Epithelial cell of prostate (primary cell): ENCODE measurements at places on chromosomes 12 and 14.

GRCh38 chr12:25866586-25867378 is 91.7 kb upstream of the RASSF8 start:
- DNase-seq, result no peak

GRCh38 chr14:33879684-33880286 is 71.1 kb downstream of the EGLN3 start:
- DNase-seq, result no peak

DNA sequence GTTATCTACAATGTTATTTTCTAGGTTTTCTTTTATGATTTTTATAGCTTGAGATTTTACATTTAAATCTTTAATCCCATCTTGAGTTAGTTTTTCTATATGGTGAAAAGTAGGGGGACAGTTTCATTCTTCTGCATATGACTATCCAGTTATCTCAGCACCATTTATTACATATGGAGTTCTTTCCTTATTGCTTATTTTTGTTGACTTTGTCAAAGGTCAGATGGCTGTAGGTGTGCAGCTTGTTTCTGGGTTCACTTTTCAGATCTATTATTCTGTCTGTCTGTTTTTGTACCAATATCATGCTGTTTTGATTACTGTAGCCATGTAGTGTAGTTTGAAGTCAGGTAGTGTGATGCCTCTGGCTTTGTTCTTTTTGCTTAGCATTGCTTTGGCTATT is 477.3 kb downstream of the TMEM117 start:
- DNase-seq, result no peak

- no peak for DNase-seq
Observed at GRCh38 chr14:65296876-65297275, 115.7 kb upstream of the FUT8 start.

GRCh38 chr12:62776997-62777396 is 158.0 kb downstream of the PPM1H start:
- DNase-seq, result no peak

GRCh38 chr14:51462182-51462581 is 189.5 kb upstream of the FRMD6 start:
- DNase-seq, result peak; percentile 81

DNA sequence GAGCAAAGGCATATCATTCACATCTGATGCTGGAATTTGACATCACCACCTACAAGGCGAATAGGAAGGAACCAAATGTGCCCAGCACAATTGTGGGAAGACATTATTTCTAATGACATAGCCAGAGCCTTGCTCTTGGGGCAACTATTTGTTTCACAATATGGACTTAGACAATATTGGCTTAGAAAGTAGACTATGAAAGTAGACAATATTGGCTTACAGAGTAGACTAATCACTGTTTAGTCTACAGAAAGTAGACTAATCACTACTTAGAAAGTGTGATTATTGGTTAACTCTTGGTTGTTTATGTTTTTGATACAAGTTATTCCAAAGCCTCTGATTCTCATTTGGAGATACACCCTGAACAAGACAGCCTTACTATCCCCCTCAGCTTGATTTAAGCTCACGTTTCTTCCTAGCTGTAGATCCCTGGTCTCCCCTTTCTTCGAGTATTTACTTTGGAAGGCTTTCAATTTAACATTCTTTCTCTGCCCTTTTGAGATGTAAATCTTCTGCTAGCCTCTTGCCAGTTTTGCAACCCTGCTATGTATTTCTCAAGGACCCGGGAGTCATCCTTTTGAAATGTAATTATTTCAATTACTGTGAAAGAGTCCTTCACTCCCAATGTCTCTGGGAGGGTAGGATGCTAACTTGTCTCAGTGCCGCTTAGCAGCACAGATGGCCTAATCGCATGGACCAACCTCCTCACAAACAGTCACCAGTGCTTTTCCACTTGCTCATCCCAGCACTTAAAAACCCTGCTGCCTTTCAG is 843.2 kb downstream of the GALC start:
- no peak for DNase-seq

DNA sequence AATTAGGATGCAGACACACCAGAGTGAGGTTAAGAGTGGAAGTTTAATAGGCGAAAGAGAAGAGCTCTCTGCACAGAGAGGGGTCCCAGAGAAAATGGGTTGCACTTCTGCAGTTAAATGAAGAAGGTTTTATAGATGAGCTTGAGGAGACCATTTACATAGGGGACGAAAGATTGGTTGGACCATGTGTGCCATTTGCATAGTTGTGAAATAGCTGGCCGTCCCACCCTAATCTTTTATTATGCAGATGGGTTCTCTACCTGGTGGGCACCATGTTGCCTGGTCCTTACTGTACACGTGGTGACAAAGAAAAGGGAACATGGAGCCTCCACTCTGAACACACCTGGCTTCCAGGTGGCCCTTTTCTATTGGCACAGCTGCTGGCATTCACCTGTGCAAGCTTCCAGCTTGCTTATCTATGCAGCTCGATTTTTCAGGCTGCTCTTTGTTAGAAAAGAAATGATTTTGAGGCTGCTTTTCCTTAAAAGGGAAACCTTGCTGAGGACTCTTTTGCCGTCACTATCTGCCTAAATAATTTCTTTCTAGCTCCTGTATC is 67.1 kb upstream of the SRSF5 start:
- no peak for DNase-seq

DNA sequence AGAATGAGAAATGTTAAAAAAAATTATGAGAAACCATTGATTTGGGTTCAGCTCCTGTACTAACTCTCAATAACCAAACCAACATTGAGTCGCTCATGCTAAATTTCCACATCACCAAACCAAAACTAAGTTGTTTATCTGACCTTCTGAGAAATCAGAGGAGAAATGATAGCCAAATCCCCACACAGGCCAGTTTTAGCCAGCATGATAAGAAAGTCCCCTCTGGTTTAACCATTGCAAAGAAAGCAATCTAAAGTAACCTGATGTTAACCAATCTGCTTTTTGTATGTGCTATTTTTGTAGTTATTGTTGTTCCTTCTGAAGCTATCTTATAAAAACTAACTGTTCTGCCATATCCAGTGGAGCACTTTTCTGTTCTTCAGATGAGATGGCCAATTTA is 599.7 kb downstream of the SLC16A7 start:
- DNase-seq, result no peak

- no peak for DNase-seq
Observed at GRCh38 chr14:52987042-52987441, 36.2 kb upstream of the FERMT2 start.

GRCh38 chr14:51370758-51371386 is 130.8 kb downstream of the TMX1 start:
- no peak for DNase-seq

DNA sequence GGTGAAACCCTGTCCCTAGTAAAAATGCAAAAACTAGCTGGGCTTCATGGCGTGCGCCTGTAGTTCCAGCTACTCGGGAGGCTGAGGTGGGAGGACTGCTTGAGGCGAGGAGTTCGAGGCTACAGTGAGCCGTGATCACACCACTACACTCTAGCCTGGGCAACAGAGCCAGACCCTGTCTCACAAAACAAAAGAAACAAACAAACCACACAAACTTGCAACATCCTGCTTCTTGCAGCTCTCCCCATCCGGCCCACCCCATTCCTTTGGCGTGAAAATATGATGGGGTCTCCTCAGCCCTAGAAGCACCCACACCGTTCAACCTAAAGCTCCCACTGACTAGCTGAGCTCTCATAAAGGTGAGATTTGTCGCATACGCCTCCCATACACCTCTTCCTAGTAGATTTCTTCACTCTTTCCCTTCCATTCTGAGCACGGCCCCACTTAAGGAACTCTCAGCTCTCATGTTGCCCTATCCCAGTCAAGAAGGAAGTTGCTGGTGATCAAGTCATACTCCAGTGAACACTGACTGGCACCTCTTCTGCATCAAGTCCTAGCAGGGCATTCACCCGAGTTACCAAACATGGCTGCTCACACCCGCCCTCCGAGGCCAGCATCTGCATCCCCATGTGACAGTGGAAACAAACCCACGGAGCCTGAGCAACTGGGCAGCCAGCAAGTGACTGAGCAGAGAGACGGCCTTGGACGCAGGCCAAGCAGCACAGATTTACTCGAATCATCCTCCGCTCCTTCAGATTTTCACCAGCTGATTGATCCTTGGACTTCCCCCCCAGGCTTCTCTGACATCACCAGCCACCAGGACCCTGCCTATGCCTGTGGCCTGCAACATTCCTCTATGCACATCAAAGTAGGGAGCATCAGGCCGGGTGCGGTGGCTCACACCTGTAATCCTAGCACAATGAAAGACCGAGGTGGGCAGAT is 18.9 kb upstream of the CD27 start:
- DNase-seq, result no peak

GRCh38 chr12:24838531-24838950 is 110.4 kb downstream of the BCAT1 start:
- no peak for DNase-seq

GRCh38 chr12:100913872-100914592 is 119.5 kb downstream of the ANO4 start:
- no peak for DNase-seq

GRCh38 chr14:103641161-103641560 is 12.2 kb downstream of the KLC1 start:
- DNase-seq, result no peak

DNA sequence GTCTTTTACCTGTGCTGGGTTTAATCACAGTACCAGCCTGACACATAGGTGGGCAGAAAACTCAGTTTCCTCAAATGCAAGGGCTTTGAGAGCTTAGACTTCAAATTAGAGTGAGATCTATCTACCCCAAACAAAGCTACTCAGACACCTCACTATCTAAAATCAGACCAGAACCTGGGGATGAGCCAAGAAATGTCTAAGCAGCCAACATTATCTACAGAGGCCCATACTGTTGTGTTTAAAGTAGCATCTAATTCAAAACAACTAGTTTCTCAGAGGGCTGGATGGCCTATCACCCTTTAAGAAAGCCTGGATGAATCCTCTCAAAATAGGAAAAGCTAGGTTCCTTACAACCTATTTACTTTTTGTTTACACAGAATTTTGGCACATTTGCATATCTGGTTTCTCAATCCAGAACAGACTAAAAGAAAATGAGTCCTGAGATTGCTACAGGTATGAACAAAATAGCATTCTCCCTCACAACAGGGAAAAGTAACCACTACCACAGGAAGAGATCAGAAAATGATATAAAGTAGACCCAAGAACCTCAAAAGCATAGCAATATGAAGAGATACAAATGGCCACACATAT is 142.4 kb downstream of the ZFP36L1 start:
- no peak for DNase-seq

DNA sequence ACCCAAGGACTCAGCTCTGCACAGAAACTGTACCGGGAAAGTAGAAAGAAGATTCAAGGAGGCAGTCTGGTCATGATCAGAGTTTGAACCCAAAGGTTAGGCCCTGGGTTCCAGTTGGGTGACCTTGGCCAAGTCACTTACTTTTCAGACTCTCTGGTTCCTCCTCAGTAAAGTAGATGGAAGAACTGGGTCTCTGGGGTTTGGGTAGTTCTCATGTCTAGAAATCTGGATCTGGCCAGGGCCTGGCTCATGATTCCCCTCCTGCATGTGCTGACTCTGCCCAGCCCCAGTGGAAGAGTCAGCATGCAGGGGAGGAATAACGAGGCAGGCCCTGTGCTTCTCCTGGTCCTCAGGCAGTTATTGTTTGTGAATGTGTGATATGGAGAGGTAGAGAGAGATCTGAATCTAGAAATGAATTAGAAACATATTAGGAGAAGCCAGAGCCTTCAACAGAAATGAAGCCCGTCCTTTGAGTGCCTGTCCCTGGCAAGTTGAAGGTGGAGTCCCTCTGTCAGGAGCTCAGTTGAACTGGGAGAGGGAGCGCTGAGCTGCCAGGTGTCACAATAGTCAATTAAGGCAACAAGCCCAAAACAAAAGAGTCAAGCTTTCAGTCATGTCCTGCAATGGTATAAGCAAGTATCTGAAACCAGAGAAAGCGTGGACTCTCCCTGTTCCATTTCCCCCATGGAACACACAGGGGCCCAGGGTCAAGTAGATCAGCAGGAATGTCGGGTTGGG is 131.3 kb upstream of the HIF1A start:
- no peak for DNase-seq

DNA sequence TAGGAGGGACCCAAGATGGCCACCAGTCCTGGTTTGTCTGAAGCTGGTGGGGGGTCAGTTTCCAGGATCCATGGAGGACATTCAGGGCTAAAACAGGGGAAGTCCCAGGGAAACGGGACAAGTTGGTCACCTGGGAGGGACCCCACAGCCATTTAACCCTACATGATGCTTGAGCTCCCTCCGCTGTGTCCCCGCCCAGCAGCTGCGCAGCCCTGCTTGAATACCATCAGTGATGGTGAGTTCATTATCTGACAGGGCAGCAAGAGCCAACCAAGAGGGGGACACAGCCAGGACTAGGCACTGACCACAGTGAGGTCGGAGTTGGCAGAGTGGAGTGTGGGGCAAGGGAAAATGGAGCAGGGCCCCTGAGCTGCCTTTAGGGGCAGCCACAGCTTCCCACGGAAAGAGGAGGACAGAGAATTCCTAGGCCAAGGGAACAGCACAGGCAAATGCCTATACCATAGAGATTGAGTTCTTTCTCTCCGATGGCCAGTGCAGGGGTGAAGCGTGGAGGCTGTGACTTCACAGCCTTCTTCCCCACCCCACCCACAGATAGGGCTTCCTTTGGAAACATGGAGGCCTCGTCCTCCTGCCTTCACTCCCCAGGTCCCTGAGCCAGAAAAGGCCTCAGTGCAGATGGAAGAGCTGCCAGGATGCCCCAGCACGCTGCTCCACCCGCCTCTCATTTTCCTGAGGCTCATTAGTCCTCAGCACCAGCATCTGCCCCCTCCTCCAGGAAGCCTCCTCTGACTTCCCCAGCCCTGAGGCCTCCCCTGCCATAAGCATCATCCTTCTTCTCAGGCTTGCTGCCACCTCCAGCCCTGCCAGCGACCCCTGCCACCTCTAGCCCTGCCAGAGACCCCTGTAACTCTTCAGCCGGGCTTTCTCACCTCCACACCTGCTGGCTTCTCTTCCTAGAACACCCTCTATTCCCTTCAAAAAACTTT is 51.4 kb downstream of the CYP46A1 start:
- DNase-seq, result no peak

DNA sequence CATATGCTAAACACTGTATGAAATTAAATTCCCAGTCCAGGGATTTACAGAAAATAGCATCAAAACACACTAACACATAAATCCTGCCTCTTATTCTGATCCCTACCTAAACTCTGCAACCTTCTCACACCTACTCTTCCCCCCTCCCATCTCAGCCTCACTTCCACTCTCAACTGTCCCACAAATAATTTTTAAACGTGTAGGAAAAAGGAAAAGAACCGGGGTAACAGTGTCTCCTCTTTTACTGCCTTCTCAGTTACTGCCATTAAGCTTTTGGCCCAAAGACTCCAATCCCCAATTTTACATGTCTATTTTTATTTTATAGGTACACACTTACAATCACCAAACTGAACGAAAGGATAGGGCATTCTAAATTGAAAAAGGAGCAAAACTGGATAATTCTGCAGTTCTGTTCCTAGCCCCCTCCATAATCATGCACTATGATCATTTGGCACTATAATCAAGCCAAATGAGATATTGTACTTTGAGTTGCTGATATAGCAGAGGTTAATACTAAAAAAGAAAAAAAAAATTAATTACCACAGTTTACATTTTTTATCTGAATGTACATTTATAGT is 2.9 kb downstream of the DUSP16 start:
- no peak for DNase-seq
